Sciatic nerve (tissue), 2 donors: ENCODE measurements at places on chromosomes 5 and 9.
A peak's percentile ranks its signal among the peaks of the same experiment; 100 is the strongest.

- no peak for DNase-seq
These were observed 188.9 kb upstream of the ZNF618 start for GRCh38 chr9:113687107-113687679.

GRCh38 chr5:7415123-7415522, 19.2 kb downstream of the ADCY2 start:
- no peak for DNase-seq

GRCh38 chr5:159825551-159826051, 90.7 kb upstream of the ADRA1B start:
- no peak for DNase-seq

DNA sequence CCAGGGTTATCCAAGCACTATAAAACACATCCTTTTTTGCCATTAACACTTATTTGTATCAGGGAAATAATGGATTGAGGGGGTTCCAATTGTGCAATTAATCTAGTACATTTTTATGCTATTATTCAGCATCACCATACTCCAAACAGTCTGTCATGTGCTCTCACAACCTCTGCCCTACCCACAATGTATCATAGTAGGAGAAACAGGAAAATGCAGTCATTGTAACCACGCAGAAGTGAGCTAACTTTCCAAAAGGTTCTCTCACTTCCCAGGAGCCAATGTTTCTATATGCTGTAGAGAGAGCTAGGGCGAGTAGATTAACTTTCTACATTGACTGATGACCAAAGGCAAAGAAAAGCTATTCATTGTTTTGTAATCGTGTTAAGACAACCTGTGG, 29.8 kb downstream of the DAB2 start:
- DNase-seq, result no peak

GRCh38 chr9:133842721-133843227, 104.6 kb upstream of the SARDH start:
- DNase-seq, result no peak

DNA sequence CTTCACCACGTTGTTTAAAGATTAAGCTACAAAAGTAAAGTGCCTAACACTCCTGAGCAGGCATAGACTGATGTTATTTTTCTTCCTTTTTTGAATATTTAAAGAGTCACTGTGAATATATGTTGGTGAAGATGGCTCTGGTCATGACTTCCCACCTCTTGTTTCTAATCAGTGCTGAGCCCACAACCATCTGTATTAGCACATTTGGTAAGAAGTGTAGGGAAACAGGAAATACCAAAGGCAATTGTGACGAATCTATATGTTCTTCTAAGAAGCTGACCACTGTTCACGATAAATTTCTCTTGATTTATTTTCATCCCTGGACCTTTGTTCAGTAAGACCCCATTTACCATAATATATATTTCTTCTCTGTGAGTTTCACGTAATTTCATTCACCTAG, 108.3 kb upstream of the PCA3 start:
- no peak for DNase-seq

DNA sequence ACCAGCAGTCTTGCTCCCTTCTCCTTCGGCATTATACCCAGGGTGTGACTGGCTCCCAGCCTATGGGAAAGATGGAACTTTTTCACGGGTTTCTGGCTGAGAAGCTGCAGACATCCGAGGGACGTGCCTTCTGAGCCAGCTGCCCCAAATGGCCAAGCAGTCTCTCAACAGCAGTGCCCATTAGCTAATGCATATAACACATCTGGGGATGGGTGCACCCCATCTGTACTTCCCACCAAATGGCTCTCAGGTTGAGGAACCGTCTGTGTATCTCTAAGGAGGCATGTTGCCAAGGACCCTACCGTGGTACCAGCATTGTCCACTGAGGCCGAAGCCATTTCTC, 25.0 kb downstream of the C5orf15 start:
- peak; percentile 49 for DNase-seq

DNA sequence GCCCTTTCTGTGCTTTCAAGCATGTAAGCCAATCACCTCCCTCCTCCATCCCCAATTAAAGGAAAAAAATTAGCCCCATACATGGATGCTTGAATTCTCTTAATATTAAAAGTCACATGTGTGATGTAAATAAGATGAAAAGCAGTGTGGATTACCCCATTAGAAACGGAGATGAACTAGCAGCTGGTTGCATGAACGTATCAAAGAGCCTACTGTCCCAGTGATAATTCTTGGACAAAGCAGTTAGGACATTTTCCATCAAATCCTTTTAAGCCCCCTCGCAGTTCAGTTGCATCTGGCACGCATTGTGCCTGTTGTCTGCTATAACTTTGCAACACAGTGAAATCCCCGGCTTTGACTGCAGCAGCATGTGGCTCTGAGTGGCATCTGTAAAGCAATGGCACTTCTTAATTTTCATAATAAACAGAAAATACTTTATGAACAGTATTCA, 285.6 kb downstream of the FBXL7 start:
- DNase-seq, result no peak

DNA sequence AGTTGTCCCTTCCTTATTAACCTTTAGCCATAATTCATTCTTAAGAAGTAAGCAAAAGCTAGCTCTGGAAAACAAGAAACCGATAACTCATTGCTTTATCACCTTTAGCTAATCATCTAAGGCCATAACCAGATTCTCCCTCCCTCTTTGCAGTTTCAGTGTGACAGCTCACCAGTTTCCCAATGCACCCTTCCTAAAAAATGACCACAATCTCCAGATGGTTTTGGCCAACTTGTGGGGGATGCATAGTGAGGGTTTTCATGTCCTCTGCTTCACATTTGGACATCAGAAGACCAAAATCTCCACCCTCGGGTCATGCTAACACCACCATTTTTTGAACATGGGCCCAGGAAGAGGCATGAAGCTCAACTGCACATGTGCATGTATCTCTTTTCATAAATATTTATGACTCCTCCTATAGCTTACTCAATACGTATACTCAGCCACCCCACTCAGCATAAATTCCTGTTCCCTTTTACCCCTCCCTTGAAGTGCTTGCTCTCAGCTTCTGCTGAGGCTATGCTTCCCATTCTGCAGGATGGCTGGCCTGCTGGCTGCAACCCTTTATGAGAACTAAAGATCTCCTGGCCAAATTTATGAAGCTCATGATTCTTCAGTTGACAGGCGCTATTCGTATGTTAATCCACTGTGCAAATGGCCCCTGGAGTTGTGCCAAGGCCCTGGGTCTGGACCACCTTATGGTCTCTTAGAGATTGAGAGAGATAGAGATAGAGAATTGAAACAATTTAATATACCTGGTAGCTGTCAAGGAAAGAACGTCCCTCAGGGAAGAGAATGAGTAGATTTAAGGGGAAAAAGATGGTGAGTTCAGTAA, 14.8 kb downstream of the PPP3R2 start:
- DNase-seq, result peak; percentile 58

GRCh38 chr5:62068554-62068953, 237.5 kb upstream of the KIF2A start:
- DNase-seq, result no peak

- no peak for DNase-seq
These were observed 195.5 kb upstream of the CLINT1 start for GRCh38 chr5:158054223-158055110.

DNA sequence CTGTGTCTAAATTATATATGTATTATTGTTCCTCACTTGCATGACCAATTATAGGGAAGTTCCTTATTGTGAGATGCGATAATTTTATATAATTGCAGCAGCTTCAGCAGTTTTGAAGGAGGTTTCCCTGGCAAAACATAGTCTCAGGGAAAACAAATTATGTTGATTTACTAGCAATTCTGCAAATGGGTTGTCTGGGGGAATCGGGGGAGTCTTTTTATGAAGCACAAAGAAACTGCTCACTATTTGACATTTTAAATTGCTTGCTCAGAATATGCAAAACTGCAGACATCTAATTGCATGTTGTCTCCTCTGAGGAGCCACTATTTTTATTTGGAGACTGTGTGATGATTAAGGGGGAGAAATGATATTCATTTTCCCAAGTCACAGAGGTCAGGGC, 361.6 kb downstream of the YTHDC2 start:
- no peak for DNase-seq

GRCh38 chr5:108523360-108523759, 141.5 kb upstream of the FBXL17 start:
- no peak for DNase-seq

GRCh38 chr5:53359916-53360517, 120.4 kb upstream of the FST start:
- no peak for DNase-seq

DNA sequence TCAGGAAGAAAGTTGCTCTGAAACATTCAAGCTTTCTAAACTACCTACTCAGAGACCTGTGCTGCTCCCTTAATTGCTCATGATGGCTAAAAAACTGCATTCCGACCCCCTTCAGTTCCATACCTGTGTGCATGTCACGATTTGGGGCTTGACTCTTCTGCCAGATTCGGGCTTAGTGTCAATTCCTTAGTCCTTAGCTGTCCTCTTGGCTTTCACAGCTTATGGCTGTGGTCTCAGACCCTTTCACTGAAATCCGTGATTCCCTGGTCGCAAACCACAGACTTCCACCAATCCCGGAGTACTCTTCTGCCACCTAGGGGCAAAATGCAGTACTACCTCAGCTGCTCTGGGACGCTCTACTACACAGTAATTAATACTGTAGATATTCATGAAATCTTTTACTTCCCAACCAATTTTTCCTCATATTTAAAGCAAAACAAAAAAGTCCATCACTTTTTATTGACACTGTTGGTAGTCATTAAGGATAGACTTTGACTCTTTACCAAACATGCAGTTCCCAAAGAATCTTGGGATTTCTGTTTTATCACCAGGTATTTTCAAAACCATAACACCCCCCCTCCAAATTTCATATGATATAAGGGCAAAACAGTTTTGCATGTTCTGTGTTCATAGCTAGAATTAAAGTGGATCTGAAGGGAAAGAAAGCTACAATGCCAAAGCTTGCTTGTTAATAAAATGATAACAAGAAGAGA, 617.4 kb downstream of the SLCO4C1 start:
- DNase-seq, result peak; percentile 78

- no peak for DNase-seq
These were observed 42.8 kb upstream of the ZSWIM6 start for GRCh38 chr5:61289241-61289640.

- no peak for DNase-seq
These were observed 62.3 kb downstream of the GTF3C4 start for GRCh38 chr9:132732326-132733259.

DNA sequence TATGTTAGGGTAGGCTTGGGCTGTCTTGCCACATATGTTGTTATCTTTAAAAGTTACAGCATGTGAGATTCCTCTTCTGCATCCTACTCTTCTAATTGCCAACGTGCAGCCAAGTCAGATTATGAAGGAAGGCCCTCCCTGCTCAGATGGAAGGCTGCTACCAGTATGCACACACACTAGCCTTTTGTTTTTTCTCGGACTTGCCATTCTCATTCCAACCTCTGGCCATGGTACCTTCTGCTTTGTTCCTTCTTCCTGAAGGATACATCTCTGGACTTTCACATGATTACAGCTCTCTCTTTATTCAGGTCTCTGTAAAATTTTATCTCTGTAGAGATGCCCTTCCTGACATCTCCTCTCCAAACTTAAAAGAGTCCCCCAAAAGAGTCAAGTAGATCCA, 12.8 kb upstream of the OTP start:
- DNase-seq, result no peak

- no peak for DNase-seq
These were observed 183.0 kb downstream of the GLIS3 start for GRCh38 chr9:4116723-4117460.

DNA sequence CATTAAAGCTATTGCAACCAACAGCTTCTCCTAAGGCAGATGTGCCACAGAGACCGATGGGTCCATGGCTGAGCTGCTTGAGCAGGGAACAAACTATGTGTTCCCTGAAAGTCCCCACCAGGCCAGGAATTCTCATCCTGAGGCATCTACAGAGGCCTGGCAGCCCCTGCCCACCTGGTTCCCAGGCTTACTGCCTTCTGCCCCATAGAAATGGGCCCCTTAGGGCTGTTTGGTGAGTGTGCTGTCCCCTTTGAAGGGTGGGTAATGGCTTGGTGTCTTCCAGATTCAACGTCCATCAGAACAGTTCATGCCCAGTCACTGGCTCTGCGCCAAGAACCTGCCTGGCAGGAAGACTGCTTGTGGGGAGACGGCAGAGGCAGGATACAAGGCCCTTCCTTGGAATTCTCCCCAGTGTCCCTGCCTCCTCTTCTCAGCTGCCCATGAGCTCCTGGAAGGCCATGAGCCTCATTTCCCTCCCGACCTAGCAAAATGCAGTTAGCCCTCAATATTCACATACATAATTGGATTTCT, 3.8 kb upstream of the COL27A1 start:
- no peak for DNase-seq
